GM20000 (cell line): ENCODE measurements at places on chromosomes 6 and 20.

GRCh38 chr6:45714741-45715507, 300.7 kb downstream of the CLIC5 start:
- peak; percentile 60 for DNase-seq

DNA sequence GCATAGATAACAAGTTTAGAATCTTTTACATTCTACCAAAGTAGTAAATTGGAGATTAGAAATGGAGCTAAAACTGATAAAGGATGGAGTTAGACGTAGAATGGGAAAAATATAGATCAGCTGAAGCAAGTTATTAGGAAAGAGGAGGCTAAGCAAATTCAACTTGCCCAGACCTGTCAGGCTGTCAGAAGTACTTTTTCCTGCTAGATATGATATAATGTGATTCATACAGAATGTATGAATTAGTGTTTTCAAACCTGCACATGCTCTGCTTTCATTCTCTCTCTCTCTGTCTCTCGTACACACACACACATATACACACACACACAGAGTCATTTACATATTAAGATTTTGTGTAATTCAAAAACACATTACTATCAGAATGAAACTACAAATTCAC, 133.2 kb upstream of the HDGFL1 start:
- no peak for DNase-seq

GRCh38 chr20:60101201-60101890, 143.1 kb downstream of the CDH26 start:
- no peak for DNase-seq

DNA sequence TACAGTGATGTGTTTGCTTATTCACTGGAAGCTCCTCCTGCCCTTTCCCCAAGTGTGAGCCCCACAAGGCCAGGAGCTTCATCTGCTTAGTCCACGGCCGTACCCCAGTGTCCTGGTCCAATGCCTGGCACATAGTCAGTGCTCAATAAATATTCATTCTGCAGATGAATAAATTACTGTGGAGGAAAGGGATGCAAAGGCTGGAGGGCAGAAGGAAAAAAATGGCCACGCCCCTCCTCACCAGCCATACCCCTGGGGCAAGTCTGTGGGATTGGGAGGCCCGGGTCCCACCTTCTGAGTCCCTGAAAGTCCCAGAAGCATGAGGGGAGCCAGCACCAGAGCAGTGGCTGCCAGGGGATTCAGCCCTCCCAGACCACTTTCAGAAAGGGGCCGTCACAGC, 65.5 kb downstream of the GRM4 start:
- DNase-seq: no peak

DNA sequence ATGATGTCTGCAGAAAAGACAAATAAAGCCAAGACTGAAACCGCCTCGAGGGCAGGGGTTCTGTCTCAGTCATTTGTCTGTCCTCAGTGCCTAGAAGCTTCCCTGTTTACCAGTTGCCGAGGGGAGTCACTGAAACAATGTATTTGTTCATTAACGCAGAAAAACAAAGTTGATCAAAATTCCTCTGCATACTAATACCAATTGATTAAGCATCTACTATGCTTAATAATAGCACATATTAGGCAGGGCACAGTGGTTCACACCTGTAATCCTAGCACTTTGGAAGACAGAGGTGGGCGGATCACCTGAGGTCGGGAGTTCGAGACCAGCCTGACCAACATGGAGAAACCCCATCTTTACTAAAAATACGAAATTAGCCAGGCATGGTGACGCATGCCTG, 1.8 kb upstream of the FKBP5 start:
- DNase-seq: no peak

- no peak for DNase-seq
Observed at GRCh38 chr6:100504786-100505737, 40.3 kb upstream of the SIM1 start.

GRCh38 chr6:36276581-36277536, 7.0 kb downstream of the PNPLA1 start:
- no peak for DNase-seq

DNA sequence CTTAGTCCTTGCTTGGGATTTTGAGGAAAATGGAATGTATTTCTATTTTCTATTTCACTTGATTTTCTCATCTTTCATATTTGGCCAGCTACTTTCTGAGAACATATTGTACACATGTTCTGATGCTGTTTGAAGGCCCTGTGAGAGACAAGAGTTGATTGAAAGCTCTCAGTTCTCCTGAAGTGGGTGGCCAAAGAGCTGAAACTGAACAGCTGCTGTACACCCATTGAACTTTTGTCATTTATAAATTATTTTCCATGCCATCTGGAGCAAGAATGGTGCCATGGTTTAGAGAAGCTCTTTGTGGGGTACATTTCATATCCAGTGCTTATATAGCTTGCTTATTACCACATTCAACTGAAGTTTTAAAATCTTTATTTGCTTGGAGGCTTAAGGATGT, 298.3 kb downstream of the PRL start:
- no peak for DNase-seq

- DNase-seq: no peak
Observed at GRCh38 chr6:53583451-53583850, 38.5 kb upstream of the GCLC start.
